Putamen (tissue), 1 donor: ENCODE measurements at places on chromosomes 5 and 9.

- DNase-seq, result no peak
Measured at GRCh38 chr9:101226803-101227202, 158.0 kb downstream of the BAAT start.

GRCh38 chr5:178536541-178537466 lies 53.4 kb downstream of the COL23A1 start:
- no peak for DNase-seq

GRCh38 chr9:86541014-86541570 lies 186.9 kb upstream of the TUT7 start:
- DNase-seq, result no peak

GRCh38 chr5:140248414-140248813 lies 54.5 kb downstream of the PFDN1 start:
- DNase-seq, result no peak

DNA sequence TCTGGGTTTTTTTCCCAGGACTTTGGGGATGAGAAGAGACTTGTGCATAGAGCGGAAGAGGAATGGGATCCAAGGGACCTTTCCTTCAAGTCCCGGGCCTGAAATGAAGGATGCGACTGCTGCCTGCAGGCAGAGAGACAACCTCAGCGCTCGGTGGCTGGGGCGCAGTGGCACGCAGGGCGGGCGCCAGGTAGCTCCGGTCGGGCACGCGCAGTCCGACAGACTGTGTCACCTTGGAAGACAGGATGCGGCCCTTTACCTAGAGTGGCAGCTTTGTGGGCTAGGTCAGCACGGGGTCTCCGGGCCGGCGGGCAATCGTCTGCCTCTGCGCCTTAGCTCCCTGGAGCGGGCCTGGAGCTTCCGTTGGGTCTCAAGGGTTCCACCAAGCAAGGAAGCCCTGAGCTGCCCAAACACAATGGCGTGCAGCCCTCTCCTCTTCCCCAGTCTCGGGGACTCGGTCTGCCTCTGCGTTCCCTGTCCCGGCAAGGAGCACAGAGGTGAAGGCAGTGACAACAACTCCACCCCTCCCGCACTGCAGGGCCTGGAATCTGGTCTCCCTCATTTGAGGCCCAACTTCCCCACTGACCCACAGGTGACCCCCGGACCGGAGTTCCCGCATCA lies 6.0 kb downstream of the BARX1 start:
- no peak for DNase-seq

DNA sequence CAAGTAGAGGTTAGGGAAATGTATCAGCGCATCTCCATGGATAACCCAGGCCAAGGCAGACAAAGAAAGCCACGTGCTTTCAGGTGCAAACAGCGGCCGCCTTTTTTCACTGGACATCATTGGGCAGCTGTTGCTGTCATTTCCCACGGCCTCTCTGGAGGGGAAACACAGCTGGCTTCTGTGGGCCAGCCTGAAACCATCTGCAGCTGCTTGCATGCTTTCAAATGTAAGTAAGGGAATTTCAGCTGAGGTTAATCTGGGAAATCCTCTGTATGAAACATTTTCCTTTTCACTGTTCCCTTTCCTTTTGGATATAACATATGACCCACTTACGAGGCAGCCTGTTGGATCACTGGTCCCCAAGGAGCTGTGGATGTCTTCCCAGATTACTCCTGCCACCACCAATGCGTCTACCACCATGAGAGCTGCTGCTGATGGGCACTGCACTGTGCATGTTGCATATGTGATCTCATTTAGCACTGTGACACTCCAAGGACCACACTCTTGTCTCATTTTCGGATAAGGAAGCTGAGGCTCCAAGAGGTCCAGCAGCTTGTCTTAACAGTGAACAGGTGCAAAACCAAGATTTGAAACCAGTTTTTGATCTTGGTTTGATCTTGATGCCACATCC lies 106.3 kb downstream of the C9orf152 start:
- DNase-seq, result no peak

- no peak for DNase-seq
Measured at GRCh38 chr5:107808671-107809137, 138.0 kb upstream of the EFNA5 start.

DNA sequence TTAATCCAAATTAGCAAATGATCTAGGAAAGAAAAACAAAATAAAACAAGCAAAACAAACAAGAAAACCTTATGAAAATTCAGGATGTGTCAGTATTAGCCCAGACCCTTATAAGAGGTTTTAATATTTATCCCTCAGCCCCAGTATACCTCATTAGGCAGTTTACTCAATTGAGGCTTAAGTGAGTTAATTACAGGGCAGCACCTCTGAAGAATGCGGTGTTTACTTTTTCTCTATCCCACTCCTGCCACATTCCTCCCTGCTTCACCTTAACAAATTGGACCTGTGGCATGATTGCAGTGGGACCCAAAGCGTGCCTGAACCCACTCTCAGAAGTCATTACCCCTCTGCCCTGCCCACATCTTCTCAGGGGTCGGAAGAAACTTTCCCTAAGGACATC lies 67.1 kb downstream of the SIL1 start:
- no peak for DNase-seq

- peak; percentile 50 for DNase-seq
Measured at GRCh38 chr5:72818866-72819534, 2.5 kb downstream of the TNPO1 start.

- DNase-seq, result no peak
Measured at GRCh38 chr5:17880869-17881268, 246.6 kb downstream of the TAF11L14 start.

GRCh38 chr9:88270413-88270812 lies 117.8 kb upstream of the SPIN1 start:
- DNase-seq, result no peak

DNA sequence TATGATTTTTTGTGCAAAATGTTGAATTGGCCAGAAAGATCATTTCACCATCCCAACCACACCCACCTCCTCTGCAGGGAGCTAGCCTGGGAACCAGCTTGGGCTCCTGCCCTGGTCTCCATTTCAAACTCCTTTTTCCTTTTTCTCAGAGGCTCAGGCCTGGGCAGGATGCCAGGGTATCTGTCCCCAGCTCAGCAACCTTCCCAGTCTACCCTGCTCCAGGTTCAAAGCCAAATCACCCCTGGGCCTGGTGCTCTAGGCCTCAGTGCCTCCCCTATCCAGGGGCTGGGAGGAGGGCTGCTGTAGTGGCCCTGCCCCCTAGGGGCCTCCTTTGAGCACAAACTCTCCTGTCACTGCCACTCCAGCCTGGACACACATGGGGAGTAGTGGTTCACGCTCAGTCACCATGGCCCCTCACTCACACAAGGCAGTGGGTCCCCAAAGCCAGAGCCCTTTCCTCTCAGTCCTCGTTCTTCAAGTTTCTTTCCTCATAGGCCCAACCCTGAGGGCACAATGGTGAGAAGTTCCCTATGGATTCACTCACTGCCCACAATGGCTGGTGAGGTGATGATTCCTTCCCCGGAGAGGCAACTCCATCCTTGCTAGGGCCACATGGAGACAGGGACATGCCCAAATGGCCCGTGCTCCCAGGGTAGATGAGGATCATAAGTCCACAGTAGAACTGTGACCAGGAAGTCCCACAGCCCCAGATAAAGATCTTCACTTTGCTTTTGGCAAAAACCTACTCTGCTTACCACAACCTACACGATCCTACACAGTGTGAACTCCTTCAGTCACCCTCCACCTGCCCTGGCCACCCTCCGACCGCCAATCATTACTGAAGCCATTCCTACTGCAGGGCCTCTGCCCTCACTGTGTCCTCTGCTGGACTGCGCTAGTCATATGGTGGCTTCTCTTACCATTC lies 1.6 kb upstream of the ST6GALNAC4 start:
- DNase-seq, result no peak

DNA sequence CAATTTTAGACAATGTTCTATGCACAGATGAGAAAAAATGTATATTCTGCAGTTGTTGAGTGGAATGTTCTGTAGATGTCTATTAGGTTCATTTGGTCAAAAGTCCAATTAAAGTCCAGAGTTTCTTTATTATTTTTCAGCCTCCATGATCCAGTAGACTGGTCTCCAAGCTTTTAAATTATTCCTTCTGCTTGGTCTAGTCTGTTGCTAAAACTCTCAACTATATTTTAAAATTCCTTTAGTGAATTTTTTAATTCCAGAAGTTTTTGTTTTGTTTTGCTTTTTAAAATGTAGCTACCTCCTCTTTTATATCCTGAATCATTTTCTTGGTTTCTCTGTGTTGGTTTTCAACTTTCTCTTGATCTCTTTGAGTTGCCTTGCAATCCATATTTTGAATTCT lies 24.6 kb downstream of the SELENOP start:
- DNase-seq, result no peak

DNA sequence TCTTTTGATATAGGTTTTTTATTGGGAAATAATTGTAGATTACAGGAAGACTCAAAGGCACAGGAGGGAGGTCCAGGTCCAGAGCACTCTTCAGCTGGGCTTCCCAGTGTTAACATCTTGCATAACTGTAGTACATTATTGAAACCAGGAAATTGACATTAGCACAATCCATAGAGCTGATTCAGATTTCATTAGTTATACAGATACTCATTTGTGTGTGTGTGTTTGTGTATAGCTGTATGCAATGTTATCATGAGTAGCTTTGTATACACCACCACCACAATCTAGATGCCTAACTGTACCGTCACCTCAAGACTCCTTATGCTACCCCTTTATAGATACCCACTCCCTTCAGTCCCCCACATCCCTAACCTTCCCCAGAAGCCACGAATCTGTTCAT lies 47.9 kb downstream of the SLC36A1 start:
- no peak for DNase-seq

GRCh38 chr9:75142202-75142601 lies 53.9 kb downstream of the OSTF1 start:
- no peak for DNase-seq

- no peak for DNase-seq
Measured at GRCh38 chr5:5140479-5141338, 579 bp downstream of the ADAMTS16 start.

GRCh38 chr5:162325143-162325727 lies 257.7 kb downstream of the GABRG2 start:
- DNase-seq, result no peak

- no peak for DNase-seq
Measured at GRCh38 chr5:170338933-170339779, 41.6 kb upstream of the LCP2 start.

DNA sequence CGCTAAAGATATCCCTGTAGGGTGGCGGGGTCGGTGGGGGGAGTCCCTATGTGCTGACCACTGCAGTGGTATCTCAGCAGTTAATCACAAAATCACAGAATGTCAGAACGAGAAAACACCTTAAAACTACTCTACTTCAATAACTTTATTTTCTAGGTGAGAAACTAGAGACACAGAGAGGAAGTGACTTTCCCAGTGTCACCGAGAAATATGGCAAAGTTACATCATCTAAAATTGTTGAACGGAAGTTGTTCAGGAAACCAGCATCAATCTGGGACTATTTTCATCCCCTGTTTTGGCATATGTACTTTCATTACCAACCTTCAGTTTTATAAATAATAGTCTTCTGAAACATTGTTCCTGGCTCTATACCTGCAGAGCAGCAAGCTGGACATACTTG lies 384.0 kb downstream of the SPOCK1 start:
- no peak for DNase-seq

GRCh38 chr5:51986733-51987132 lies 603.5 kb downstream of the ISL1 start:
- no peak for DNase-seq

DNA sequence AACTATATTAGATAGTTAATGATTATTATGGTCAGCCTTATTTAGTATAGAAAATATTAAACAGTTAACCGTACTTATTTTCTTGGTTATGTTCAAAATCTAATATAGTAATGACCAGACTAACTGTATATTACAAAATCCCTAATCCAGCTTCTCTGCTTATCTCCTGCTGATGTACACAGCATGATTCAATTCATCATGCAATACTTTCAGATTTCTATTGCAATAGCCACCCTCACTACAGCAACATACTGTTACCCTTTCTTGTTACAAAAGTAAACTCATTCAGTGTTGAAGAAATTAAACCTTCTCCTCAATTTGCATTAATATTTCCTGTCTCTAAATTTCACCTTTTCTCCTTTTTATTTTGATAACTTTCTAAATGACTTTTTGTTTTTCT lies 1375.0 kb upstream of the NUDT12 start:
- DNase-seq, result no peak

DNA sequence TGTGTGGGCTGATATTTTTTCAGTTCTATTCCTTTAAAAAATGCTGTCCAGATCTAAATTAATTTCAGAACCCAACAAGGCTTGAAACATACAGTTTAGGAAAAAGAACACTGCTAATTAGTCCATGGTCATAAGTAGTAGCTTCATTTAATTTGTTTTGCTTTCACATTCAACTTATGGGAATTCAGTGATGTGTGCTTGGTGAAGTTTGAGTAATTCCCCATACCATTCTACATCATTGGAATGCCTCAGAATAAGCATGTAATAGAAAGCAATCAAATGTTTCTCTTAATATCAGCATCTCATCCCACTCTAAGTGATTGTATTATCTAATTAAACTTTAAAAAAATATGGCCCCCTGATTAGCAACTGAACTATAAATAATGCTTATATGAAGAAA lies 2.7 kb downstream of the CNTLN start:
- DNase-seq, result no peak

DNA sequence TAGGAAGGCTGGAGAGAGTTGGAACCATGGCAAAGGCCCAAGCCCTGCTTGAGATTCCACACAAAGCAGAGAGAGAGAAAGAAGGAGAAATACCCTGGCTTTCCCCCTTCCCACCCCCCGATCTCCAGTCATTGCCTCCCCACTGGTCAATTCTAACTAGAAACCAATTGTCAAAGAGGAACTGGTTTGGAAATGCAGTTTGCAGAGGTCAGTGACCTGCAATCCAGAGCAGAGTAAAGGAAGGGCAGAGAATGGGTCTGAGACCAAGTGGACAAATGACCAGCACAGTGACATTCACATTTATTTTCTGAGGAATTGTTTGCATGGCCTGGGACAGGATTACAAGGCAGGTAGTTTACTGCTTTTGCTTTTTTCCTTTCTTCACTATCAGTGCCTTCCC lies 37.5 kb upstream of the ZFYVE16 start:
- no peak for DNase-seq

DNA sequence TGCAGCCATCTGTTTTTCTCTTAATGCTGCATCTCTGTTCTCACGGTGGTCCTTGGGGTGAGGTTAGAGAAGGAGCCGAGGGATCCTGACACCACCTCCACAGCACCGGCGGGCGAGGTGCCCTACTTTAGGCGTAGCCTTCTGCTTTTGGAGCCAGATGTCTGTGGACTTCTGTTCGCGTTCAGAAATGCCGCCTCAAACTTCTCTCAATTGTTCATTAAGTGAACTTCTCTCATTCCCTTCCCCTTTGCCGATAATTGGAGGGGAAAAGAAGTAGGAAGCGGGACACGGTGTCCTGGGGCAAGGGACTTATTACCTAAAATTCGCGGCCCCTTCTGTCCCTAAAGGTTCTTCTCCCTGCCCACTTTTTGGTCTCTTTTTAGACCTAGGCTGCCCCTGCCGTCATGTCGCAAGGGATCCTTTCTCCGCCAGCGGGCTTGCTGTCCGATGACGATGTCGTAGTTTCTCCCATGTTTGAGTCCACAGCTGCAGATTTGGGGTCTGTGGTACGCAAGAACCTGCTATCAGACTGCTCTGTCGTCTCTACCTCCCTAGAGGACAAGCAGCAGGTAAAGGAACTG lies 455 bp downstream of the KIF20A start:
- no peak for DNase-seq

- DNase-seq, result no peak
Measured at GRCh38 chr9:109721001-109721400, 59.0 kb upstream of the PALM2AKAP2 start.
